ENCODE measurements at places on chromosomes 4 and X. TPM values are rescaled to one million over a fixed set of nuclear protein-coding genes. Genes with fewer than 3 reads are reported as not detected.

Gene COMMD8
- total RNA-seq, result 11.6 TPM

Gene TFE3
- total RNA-seq, result 25.8 TPM

Gene PWWP3B
- 7.7 TPM for total RNA-seq

Gene CT47B1
- total RNA-seq, result not detected

Gene STK32B
- 0.59 TPM for total RNA-seq

Gene ADGRG2
- total RNA-seq, result 0.67 TPM

Gene CTAG1A
- not detected for total RNA-seq

Gene PTPN13
- 12.1 TPM for total RNA-seq

Gene ARHGAP36
- not detected for total RNA-seq

Gene GAGE12H
- total RNA-seq, result not detected

Gene PDCL2
- total RNA-seq, result not detected

Gene MMAA
- total RNA-seq, result 7.0 TPM

Gene C4orf50
- total RNA-seq, result not detected

Gene USP17L19
- total RNA-seq, result not detected

Gene KIT
- total RNA-seq, result 2.6 TPM

Gene HERC5
- total RNA-seq, result 2.3 TPM

Gene CT45A3
- not detected for total RNA-seq

Gene JAKMIP1
- 0.59 TPM for total RNA-seq

Measured in right atrium auricular region (tissue), 2 donors.